ENCODE measurements at places on chromosomes 7 and 10. TPM values are rescaled to one million over a fixed set of nuclear protein-coding genes. Genes with fewer than 3 reads are reported as not detected.

DNA sequence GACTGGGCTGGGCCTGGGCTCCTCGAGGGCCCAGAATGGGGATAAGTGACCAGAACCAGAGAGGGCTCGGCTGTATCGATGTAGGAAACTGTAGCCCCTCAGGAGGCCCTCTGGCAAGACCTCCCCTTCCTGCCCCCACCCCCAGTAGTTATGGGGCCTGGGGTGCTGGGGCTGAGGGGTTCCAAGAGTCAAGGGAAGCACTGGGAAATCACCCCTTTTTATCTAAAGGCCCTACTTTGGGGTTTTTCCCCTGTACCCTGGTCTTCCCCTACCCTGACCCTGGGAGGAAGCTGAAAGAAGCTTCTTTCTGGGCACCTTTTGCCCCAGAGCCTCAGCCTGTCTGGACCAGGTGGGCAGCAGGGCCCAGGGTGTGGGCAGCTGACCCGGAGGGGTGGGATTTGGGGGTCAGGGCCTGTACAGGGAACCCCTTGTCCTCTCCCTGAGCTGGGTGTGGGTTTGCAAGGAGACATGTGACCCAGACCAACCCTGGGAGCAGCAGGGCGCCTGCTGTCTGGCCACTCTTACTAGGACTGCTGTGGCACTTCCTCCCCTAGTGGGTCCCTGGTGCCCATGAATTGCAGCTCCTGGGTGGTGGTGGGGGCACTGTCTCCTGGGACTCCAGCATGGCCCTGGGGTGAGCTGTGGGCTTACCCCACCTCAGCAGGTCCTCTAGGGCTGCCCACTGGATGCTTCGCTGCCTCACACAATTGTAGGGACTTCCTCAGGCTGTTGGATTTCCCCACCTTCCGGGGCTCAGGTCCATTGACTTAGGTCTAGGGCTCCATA lies 1.5 kb downstream of the IRF5 start:
- no peak for DNase-seq

GRCh38 chr10:34125702-34126101 lies 689.4 kb downstream of the PARD3 start:
- DNase-seq: no peak

DNA sequence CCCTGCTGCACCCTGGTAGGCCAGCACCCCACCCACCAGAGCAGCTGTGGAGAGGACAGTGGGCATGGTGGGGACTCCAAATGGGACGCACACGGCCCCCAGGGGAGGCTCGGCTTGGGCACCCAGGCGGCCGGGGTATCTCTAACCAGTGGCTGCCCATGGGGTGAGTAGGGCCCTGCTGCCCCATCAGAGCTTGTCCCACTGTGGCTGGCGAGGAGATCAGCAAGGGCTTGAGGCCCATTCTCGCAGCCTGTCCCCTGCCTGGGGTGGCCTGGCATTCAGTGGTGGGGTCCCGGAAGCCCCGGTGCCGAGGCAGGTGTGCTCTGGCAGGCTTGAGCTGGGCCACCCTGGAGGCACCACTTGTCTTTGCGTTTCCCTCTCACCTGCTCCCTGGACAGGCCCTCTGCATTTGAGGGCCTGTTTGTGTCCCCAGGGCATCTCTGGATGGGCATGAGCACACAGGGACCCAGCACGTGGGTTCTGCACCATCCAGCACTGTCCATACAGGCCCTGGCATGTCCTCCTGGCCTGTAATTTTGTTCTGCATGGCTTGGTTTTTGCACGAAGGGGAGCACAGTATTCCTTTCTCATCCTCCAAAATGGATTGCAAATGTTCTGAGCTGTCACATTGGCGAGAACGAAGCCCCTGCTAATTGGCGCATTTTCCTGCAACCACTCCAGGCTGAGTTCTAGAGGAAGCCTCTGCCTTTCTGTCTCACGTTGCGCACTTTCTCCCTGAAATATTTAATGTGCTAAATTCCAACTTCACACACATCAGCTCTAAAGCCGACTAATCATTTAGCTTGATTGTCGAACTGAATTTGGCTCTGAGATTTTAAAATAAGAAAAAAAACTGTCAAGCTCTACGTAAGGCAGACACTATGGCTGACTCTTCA lies 27.2 kb downstream of the PWWP2B start:
- no peak for DNase-seq

- DNase-seq: no peak
Observed at GRCh38 chr7:68601826-68602225, 996.4 kb upstream of the AUTS2 start.

DNA sequence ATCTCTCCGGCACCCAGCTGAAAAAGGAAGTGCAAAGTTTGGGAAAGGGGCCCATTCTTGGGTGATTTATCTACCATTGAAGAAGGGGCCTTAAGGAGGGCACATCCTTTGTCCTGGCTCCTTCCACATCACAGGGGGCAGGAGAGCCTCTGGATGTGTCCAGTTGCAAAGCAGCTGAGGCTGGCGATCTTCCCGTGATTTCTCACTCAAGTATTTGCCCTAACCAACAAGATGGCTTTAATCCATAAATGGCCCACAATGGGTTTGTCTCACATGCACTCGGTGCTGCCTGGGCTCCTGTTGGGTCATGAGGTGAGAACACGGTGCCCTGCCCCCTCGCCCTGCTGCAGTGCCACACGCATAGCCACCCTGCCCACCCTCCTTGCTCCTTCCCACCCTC lies 14.2 kb upstream of the FRMPD2 start:
- no peak for DNase-seq

GRCh38 chr7:32043688-32044087 lies 26.5 kb downstream of the PDE1C start:
- no peak for DNase-seq

GRCh38 chr10:102422545-102423129 lies 2.0 kb downstream of the FBXL15 start:
- peak; percentile 69 for DNase-seq

- no peak for DNase-seq
Observed at GRCh38 chr10:116073510-116073909, 199.5 kb downstream of the GFRA1 start.

- no peak for DNase-seq
Observed at GRCh38 chr10:10956681-10957542, 60.8 kb upstream of the CELF2 start.

DNA sequence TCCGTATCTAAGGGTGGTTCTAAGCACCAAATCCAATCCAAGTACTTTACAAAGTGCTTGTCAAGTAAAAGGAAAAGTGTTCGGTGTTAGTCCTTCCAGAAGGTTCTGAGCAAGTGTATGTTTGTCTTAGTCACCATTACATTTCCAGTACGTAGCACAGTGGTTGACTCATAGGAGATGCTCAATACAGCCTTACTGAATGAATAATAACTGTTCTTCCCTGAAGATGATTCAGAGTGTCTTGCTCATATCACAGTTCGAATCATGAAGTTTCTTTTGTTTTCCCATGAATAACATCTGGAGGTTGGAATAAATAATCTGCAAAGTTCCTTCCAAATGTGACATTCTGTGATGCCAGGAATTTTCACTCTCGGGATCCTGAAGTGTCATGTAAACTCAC lies 53.4 kb downstream of the WNT2 start:
- no peak for DNase-seq

- DNase-seq: peak; percentile 66
Observed at GRCh38 chr10:89207801-89208551, 859 bp upstream of the CH25H start.

DNA sequence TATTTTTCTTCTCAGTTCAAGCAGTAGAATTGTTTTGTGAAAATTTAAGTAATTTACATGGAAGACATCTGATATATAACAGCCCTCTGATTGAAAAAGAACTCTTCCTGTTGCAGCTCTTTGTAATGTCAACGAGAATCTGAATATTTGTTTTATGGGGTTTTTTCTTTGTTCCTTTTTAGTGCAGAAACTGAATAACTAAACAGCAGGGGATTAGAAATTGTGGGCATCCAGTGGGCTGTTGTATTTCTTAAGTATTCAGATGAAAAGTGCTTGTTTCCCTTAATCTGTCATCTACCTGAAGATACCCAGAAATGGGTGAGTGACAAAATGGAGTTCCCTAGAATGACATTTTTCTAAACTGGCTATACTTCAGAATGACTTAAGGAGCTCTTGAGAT lies 7.4 kb downstream of the ARL4A start:
- no peak for DNase-seq

DNA sequence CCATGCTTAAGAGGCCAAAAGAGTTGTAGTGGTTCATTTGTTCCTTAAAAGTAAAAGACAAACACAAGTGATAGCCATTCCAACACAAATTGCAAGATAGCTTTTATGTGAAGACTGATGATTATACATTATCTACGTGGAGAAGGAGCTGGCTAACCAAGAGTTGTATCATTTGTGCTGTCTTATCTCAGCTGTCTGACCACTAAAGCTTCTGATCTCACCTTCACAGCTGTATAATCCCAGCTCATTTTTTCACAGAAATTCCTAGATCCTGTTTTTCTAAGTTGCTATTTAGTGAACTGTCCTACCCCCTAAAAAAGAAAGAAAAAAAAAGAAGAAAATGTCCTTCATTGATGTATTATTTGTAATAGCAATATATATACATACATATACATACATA lies 9.8 kb downstream of the USP6NL start:
- no peak for DNase-seq

- DNase-seq: no peak
Observed at GRCh38 chr7:26567266-26567665, 275.6 kb downstream of the SNX10 start.

GIMAP8 gene
- polyA plus RNA-seq: 12.2 TPM

RASSF4 gene
- 8.1 TPM for polyA plus RNA-seq

TACR2 gene
- 2.5 TPM for polyA plus RNA-seq

STOX1 gene
- polyA plus RNA-seq: 0.99 TPM

NUP205 gene
- 19.5 TPM for polyA plus RNA-seq

GBX1 gene
- polyA plus RNA-seq: not detected

RNF148 gene
- not detected for polyA plus RNA-seq

All from ovary (tissue), 10 donors.